ENCODE measurements at places on chromosomes 11 and 22.

- no peak for DNase-seq
Observed at GRCh38 chr11:5597953-5598352, 1.5 kb downstream of the TRIM6 start.

DNA sequence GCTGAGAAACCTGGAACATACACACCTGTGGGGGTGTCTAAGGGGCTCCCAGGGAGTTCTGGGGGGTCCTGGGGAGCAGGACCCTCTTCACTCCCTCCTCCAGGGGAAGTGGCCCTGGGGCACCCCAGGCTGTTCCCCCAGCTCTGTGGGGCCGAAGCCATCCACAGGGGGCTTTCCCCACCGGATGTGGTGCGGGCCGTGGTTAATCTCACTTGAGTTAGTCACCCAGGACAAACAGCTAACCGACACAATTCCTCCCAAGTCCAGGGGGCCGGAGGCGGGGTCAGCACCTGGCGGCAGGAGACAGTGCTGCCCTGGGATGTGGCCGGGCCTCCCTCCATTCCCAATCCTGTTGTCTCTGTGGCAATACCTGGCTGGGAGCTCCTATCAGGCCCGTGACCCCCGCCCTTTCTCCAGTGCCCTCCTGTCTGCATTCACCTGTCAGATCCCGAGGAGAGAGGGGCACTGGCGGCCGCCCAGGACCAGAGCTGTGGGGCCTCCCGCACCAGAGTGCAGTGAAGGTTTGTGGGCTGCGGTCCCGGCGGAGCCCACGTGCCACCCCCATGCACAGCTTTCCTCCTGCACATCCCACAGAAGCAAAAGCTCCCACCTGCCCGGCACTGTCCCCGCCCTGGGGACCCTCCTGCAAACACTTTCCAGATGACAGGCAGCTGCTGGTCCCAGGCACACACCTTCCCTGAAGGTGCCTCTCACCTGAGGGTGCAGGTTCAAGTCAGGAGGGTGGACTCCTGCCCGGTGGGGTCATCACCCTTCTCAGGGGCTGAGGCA is 5.2 kb upstream of the MUC5AC start:
- DNase-seq, result no peak

DNA sequence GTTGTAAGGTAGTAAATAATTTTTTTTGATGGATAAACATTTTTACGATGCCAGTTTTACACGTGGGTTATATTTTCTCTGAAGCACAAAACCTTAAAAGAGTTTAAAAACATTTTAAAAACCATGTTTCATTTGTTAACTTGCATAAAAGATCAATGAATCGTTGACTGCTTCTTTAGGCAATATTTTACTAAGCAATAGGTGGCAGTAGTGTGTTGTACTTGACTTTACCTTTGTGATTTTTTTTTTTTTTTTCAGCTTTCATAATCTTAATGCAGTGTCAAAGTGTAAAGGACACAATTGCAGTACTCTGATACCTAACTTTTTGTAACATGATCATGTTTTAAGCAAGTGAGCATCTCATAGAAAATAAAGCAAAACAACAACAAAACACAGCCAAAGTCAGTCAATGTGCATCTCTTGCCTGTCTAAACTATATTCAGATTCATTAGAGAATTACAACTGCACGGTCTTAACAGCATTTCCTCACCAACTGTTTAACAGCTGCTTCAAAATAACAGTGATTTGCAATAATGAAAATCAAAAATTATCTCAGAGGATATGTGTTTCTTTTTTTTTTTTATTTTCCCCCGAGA is 27.7 kb downstream of the DNAJC24 start:
- no peak for DNase-seq

- DNase-seq, result no peak
Observed at GRCh38 chr11:117914398-117914761, 14.8 kb downstream of the TMPRSS13 start.

- no peak for DNase-seq
Observed at GRCh38 chr11:120254788-120255518, 15.0 kb downstream of the POU2F3 start.

DNA sequence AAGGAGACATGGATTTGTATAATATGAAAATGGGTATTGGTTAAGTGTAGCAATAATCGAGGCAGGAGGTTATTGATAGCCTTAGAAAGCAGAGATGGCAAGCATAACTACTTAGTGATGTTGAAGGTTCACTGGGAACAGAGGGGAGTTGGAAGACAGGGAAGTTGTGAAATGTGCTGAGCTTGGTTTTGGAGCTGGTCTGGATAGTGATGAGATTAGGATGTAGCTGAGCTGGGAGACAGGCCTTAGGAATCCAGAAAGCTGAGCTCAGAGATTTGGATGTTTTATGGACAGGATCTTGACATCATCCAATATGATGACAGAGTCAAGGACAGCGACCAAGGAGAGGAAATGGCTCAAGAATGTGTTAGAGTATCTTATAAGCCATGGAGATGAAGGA is 113.1 kb downstream of the ARHGAP42 start:
- no peak for DNase-seq

DNA sequence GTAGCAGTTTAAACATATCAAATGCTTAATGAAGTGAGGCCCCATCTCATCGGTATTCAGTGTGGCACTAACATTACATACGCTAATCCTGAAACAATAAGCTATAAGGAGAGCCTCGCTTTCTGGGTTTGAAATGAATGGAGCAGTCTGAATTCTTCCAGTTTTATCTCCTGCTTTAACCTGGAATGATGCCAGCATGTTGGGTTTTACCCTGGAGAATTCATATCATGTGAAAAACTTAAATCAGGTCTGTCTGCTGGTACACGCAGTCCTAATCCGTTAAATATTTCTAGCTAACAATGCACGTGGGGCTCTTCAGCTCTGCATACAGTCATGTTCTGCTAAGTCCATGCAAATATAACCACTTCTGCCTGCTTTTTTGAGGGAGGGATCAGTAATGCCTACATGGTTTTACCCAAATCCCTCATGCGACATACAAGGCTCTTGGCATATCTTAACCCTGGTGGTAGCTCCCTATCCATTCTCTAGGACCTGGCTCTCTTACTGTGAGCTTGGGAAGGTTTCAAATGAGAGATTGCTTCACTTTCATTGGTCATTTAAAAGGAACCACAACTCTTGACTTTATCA is 92.7 kb downstream of the COMMD9 start:
- DNase-seq, result no peak

DNA sequence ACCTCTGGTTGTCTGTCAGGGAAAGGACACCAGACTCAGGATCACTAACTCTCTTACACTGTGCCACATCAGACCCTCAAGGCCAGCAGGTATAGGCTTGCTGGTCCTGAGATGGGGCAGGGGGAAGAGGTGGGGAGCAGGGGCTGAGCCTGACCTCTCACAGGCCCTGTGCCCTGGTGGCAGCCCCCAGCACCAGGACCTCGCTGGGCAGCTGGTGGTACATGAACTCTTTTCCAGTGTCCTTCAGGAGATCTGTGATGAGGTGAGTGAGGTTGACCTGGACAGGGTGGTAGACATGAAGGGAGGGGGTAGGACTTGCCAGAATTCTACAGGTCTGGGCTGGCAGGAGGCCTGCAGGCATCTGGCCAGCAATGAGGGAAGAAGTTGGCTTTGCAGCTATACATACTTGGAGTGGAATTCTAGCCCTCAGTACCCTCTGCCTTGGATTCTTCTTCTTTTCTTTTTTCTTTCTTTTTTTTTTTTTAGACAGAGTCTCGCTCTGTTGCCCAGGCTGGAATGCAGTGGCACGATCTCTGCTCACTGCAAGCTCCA is 1.4 kb downstream of the NUDT22 start:
- DNase-seq, result no peak

DNA sequence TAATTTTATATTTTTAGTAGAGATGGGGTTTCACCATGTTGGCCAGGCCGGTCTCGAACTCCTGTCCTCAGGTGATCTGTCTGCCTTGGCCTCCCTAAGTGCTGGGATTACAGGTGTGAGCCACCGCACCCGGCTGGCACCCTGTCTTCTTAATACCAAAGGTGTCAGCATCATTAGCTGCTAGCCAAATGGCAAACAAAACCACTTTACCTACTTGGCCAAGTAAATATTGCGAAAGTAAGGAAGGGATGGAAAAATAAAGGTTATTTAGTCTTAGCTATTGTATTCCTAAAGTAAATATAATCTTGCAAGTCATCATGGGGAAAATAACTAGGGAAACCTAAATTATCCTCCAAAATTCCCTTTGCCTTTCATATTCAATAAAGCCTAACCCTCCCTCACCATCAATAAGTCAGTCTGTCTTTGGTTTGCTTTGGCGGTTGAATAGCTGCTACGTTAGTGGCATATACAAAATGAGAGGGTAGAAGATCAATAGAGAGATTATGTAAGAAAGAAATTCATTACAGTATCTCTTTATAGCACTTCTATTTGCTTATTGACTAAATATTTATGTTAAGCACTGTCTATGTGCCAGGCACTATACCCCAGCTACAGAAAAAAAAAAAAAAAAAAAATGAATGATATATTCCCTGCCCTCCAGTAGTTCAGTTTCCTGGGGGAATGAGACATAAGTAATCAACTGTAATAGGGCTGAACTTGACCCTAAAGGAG is 40.2 kb upstream of the CFAP300 start:
- no peak for DNase-seq
